ENCODE measurements at places on chromosomes 11 and 22.
A peak's percentile ranks its signal among the peaks of the same experiment; 100 is the strongest.

DNA sequence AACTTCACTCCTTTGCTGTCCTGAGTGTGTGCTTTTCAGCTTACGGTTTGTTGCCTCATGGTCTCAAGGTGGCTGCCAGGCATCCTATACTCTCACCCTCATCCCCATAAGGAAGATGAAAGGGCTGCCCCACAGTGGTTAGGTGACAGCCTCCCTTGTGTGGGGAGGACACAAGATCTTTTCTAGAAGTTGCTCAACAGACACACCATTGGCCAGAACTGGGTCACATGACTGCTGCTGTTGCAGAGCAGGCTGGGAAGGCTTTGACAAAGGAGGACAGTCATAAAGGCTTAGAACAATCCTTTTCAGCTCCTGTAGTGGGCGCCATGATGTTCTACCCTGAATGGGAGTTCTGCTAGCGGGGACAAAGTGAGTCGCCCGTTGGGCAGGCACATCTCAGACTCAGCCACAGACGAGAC lies 69.7 kb upstream of the RASD2 start:
- DNase-seq = no peak

- DNase-seq = no peak
Measured at GRCh38 chr11:32016111-32016510, 74.8 kb upstream of the RCN1 start.

- no peak for DNase-seq
Measured at GRCh38 chr11:76747153-76747914, 35.8 kb upstream of the TSKU start.

- DNase-seq = no peak
Measured at GRCh38 chr11:1155274-1155693, 2.5 kb upstream of the MUC5AC start.

DNA sequence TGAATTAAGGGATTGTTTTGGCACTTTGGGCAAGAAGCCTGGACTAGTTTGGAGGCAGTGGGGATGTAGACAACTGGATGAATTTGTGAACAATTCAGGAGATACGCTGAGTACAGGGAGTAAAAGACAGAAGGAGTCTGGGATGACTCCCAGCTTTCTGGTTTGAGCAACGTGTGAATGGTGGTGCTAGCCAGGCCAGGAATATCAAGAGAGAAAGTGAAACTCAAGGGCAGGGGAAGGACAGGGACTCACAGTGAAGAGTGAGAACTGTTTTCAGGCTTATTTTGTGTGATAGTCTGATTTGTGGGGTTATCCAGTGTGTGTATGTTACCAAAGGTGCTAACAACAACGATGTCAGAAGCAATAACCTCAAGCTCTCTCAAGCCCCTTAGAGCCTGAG lies 15.9 kb downstream of the CHRM1 start:
- no peak for DNase-seq

- DNase-seq = no peak
Measured at GRCh38 chr11:61571869-61572268, 9.0 kb downstream of the SYT7 start.

- DNase-seq = no peak
Measured at GRCh38 chr11:13094930-13095687, 86.0 kb downstream of the RASSF10 start.

DNA sequence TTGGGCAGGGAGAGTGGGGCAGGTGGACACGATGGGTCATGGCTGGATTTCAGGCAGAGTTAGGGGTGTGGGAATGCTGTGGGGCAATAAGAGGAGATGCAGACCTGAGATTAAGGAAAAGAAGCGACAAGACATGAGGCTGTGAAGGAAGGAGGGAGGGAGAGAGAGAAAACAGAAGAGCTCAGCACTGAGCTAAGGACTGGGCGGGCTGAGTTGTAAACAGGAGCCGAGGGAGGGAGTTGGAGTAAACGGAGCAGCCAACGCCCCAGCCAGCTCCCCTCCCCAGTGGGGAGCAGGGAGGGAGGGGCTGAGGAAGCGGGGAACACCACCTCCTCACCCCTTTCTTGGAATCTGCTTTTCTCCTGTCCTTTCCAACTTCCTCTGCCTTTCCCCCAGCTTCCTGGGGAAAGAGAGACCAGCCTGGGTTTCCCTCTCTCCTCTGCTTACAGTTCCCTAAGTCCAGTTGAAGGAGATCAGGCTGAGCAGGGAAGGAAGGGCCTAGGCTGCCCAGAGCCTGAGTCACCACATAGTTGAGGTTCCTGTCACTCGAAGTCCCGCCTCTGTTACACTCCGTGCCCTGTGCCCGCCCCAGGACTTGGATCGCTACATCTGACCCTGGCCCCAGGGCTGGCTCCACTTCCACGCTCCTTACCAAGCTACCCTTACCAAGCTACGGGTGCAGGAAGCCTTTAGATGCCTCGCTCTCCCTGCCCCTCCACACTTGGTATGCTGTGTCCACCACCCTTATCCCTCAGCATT lies 6.7 kb upstream of the AHNAK start:
- peak; percentile 93 for DNase-seq

DNA sequence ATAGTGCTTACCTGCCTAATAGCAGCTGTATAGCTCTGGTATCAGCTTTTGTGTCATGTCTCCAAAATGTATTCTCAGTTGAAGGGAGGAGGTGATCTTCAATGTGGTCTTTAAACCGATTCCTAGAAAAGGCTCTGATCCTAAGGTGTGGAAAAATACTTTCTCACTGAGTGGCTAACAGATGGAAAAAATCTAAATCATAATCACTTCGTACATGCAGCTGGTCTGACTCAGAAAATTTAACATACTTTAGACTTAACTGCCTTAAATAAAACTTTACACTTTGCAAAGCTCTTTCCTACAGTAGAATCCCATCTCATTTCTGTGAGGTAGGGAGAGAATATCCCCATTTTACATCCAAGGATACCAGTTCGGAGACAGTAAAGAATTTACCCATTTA lies 38.0 kb downstream of the C2CD3 start:
- no peak for DNase-seq

DNA sequence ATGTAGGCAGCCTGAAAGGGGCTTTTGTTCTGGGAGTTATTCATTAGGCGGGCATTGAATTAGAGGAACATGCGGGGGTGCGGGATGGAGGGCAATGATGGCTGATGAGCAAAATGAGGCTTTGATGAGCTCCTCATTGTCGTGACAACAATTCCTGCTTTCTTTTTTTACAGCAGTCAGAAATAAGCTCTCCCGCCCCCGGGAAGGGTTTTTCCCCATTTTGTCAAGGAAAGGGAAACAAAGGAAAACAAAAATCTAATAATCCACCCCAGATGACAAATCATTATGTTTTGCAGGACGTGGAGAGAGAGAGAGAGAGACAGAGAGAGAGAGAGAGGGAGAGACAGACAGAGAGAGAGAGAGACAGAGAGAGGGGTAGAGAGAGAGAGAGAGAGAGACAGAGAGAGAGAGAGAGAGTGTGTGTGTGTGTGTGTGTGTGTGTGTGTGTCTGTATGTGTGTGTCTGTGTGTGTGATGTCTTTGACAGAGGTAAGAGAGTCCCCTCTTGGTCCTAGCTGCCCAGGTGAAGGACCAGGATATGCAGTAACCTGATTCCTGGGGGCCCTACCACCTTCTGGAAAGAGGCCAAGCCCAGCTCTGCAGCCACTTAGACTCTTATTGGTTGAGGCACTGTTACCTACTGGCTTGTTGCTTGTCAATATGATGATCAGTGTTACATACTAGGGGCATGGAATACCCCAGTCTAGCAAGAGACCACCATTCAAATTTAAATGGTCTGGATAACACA lies 46.7 kb upstream of the PARVA start:
- no peak for DNase-seq

Data from LoVo (cell line).